Neural progenitor cell (in vitro differentiated cells): ENCODE measurements at places on chromosomes 3 and 15. TPM values are rescaled to one million over a fixed set of nuclear protein-coding genes. Genes with fewer than 3 reads are reported as not detected.

- peak; percentile 34 for DNase-seq
- peaks cover 15% of the 10 kb centered on the region for H3K4me1 ChIP-seq
- H3K27ac ChIP-seq: peak within 1 kb of the TSS; percentile 81
- H3K36me3 ChIP-seq: no peaks in the 10 kb centered on the region
Measured at GRCh38 chr15:99249270-99249841, at the start of gene TTC23. Gene TTC23, minus strand, starts transcription at chr15:99249581. Its CDS starts 20,869 bp downstream, at chr15:99228712.

DNA sequence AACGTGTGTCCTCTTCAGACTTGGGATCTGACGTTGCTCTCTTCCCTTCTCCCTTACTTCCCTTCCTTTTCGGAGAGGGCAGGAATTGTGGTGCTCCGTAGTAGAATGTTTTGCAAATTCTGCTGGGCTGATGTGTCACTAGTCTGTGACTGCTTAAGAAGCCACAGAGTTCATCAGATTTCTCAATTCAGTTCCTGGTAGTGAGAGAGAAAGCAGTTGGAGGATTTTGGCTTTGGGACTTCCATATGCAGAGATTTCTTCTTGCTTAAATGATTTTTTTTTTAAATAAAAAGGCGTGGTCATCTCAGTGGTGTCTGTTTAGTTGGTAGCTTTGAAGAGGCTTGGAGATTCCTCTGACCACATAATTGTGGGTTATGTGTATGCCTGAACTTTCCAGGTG lies 10.1 kb downstream of the CEMIP start:
- DNase-seq: no peak
- H3K4me3 ChIP-seq: no peak overlapping the region
- no peaks in the 10 kb centered on the region for H3K27me3 ChIP-seq
- no peak overlapping the region for H3K27ac ChIP-seq

DNA sequence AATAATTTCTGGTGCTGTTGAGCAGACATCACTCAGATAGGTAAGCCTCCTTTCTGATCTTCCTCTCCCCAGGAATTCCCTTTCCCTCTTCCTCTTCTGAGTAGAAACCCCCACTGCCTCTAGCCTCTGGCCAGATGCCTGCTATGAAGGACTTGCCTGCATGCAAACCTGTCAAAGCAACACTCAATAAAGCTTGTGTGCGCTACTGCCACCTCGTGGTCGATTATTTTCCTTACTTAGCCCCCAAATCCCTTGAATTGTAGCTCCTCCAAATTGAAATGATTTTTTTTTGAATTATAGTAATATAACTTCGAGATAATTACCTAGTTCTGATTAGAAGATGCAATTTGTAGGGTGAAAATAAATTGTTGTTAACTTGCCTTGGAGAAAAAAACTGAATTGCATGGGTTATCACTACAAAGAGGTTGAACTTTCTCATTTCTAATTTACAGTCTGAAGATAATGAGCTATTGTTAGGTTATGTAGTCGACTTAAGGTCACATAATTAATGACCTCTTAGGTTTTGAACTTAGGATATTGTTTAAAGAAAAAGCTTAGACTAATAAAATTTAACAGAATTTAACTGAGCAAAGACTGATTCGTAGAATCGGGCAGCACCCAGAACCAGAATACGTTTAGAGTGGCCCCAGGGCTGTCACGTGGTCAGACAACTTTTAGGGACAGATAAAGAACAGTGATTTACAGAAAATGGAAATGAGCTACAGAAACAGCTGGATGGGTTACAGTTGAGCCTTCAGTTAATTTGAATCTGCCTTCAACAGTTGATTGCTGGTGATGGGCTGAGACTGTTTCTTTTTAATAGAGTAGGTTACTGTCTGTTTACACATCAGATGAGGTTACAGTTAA lies 269.3 kb downstream of the ARPP21 start:
- H3K36me3 ChIP-seq: no peaks in the 10 kb centered on the region
- peaks cover 3% of the 10 kb centered on the region for H3K4me1 ChIP-seq
- peak; percentile 87 for DNase-seq
- no peak overlapping the region for H3K4me3 ChIP-seq
- H3K27me3 ChIP-seq: no peaks in the 10 kb centered on the region

DNA sequence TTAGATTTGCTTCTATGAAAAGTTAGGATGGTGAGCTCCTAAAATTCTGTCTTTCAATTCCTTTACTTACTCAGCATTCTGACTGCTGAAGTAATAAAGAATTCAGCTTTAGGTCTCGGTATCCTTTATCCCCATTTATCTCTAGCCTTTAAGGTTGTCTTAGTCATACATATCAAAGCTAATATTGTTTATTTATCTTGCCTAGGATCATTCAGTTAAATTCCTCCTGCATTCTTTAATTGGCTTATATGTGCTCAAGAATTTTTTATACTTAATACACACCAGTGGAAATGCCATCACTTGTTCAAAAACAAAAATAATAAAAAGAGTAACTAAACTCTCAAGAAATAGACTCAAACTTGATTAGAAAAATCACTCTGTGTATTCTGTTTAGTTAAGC lies 507.0 kb downstream of the ZPLD1 start:
- no peak for DNase-seq
- no peak overlapping the region for H3K4me3 ChIP-seq
- no peaks in the 10 kb centered on the region for H3K27me3 ChIP-seq

The SLC51B gene
- total RNA-seq: not detected in 2 replicates

GRCh38 chr3:131260525-131260924 lies 121.0 kb upstream of the NUDT16 start:
- H3K4me3 ChIP-seq: no peak overlapping the region
- H3K27ac ChIP-seq: no peak overlapping the region
- H3K4me1 ChIP-seq: no peaks in the 10 kb centered on the region
- no peaks in the 10 kb centered on the region for H3K27me3 ChIP-seq
- no peaks in the 10 kb centered on the region for H3K36me3 ChIP-seq
- no peak for DNase-seq

The LSMEM2 gene
- total RNA-seq: 0.37 TPM in 1 of 2 replicates, not detected in the other

DNA sequence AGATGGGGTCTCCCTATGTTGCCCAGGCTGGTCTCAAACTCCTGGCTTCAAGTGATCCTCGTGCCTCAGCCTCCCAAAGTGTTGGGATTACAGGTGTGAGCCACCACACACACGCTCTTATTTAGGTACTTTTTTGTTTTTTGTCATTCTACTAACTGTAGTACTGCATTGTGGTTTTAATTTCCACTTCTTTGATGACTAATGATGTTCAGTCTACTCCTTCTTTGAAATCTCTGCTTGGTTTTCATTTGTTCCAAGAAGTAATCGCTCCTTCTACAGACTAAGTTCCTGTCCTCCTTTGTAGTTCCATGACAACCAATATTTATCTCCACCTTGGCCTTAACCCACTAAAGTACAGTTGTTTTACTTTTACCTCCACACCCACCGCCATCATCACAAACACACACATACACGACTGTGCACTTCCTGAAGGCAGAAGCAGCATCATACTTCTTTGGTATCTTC lies 529 bp upstream of the DLEC1 start:
- no peaks in the 10 kb centered on the region for H3K36me3 ChIP-seq
- H3K27me3 ChIP-seq: peaks cover 58% of the 10 kb centered on the region
- H3K4me3 ChIP-seq: peak overlapping the region; percentile 57
- no peak for DNase-seq
- H3K27ac ChIP-seq: no peak overlapping the region

DNA sequence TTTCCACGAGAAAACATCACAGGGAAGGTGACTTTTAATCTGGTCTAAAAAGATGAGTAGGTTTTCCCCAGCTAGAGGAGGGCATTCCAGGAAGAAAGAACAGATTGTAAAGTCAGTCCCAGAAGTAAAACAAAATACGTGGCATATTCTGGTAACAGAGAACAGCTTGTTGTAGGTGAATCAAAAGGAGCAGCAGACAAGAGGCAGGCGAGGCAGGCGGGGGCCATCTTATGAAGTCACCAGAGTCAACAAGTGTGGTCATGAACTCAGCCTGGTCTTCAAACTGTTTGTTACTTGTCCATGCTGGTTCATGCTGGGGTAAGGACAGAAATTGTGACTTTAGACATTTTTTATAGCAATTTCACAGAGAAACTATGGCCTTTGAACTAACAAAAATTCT lies 4.0 kb upstream of the POPDC2 start:
- no peak overlapping the region for H3K4me3 ChIP-seq
- H3K36me3 ChIP-seq: peaks cover under 1% of the 10 kb centered on the region
- no peaks in the 10 kb centered on the region for H3K4me1 ChIP-seq
- H3K27me3 ChIP-seq: no peaks in the 10 kb centered on the region
- H3K27ac ChIP-seq: no peak overlapping the region

DNA sequence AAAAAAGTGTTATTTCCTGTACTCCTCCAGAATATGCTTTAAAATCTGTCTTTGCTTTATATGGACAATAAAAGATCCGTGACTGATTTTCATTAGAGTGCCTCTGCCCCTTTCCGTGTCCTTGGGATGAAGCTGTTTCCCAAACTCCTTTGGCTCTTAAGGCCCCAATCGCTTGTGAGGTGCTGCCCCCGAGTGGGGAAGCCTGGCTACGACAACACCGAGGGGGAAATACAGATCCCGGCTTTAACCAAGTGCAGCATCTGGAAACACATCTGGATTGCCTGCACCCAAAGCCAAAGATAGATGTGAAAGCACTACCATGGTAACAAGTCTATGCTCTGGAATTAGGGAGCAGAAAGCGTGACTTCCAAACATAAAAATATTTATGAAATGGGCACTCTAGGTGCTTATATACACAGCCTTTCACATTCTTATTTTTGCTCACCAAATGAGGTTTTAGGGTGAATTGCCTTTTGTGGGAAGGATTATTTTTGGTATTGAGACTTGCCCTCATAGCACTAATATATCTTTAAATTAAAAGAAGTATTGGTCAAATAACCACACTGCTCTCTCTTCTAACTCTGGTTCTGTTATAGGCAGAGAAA lies 40.6 kb upstream of the ADCY5 start:
- H3K4me3 ChIP-seq: no peak overlapping the region
- no peaks in the 10 kb centered on the region for H3K27me3 ChIP-seq
- peaks cover 4% of the 10 kb centered on the region for H3K4me1 ChIP-seq

DNA sequence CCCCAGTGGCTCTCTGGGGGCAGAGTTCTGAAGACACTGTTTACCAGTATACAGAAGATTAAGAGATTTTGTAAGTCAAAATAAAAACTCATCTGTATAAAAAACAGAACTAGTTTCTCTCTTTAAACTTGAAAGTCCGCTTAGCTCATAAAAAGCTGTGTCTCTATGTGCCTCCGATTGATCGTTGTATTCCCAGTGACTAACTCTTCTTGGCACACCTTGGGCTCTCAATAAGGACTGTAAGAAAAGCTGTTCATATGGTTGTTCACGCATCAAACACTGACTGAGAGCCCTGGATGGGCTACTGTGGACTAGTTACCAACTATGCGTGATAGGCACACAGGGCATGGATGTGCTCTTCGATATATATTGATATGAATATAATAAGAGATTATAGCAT lies 107.9 kb downstream of the P3H2 start:
- H3K4me3 ChIP-seq: no peak overlapping the region
- H3K27ac ChIP-seq: no peak overlapping the region
- no peaks in the 10 kb centered on the region for H3K36me3 ChIP-seq

The PCYT1A gene
- total RNA-seq: 24.6 and 29.3 TPM in 2 replicates

GRCh38 chr3:19811689-19812088 lies 122.3 kb downstream of the EFHB start:
- no peak overlapping the region for H3K4me3 ChIP-seq
- no peak overlapping the region for H3K27ac ChIP-seq
- H3K27me3 ChIP-seq: no peaks in the 10 kb centered on the region
- no peak for DNase-seq

The RARRES1 gene
- total RNA-seq: 0.21 and 0.62 TPM in 2 replicates

- H3K36me3 ChIP-seq: peaks cover 12% of the 10 kb centered on the region
- H3K27me3 ChIP-seq: no peaks in the 10 kb centered on the region
- DNase-seq: peak; percentile 50
- no peak overlapping the region for H3K27ac ChIP-seq
Measured at GRCh38 chr3:47512416-47513124, 942 bp downstream of the ELP6 start.

The ZNF280D gene
- 3.1 and 9.9 TPM in 2 replicates for total RNA-seq

DNA sequence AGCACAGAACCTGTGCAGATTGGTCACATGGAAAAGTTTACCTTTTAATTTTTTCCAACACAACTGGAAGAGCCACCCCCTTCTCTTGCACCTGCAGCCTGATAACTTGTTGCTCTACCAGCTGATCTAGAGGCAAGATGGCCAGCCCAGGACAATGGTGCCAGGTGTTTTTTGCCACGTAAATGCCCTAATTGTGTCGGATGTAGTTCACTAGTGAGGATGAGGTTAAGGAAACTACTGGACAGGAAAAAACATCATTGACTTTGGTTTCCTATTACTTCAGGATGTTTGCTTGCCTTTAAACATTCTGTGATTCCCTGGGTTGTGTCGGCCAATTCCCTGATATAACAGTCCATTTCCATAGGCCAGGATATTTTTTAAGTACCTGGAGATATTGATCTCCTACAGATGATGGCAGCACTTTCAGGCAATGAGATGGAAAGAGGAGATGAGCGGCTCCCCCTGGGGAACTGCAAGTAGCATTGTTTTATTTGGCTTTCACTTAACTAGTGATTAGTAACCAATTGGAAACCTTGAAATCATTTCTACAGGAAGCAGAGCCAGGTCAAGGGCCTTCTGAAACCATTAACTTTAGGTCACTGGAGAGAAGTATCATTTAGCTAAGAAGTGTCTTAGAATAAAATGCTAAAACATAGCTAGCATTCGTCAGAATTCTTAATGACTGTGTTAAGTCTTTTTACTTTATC lies 72.5 kb downstream of the OSBPL10 start:
- peaks cover 9% of the 10 kb centered on the region for H3K4me1 ChIP-seq
- H3K27me3 ChIP-seq: no peaks in the 10 kb centered on the region
- H3K36me3 ChIP-seq: no peaks in the 10 kb centered on the region
- no peak for DNase-seq
- H3K27ac ChIP-seq: no peak overlapping the region

The TF gene
- 0.77 TPM in 2 replicates for total RNA-seq

The GXYLT2 gene
- 1.5 and 3.6 TPM in 2 replicates for total RNA-seq

DNA sequence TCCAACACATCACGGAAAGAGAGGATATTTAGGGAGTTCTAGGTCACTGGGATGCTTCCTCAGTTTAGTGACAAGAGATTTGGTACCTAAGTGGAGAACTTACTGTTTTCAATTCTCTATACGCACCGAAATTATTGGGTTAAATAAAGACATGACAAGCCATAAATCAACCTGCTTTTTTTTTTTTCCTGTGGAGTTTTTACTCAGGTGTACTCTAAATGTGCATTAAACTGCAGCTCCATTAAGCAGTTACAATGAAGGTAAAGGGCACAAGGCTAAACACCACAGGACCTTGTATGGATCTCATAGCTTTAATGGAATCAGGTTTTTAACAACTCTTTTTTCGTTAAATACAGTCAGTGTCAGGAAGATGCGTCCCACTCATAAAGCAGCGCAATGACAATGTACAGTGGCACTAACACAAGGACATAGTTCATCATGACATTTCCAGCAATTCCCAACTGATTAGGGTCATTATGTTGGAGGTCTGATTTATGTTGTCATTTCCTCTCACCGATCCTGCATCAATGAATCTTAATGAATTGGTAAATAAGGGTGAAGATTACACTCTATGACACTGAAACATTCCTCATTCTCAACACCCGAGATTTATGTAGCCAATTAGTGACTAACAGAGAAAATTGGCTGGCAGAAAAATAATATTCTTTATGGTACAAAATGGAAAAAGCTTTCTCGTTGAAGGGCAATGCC lies 355.2 kb downstream of the FOXP1 start:
- no peak overlapping the region for H3K27ac ChIP-seq
- no peaks in the 10 kb centered on the region for H3K36me3 ChIP-seq
- DNase-seq: no peak
- no peak overlapping the region for H3K4me3 ChIP-seq

The CEP19 gene
- 7.0 and 7.7 TPM in 2 replicates for total RNA-seq

GRCh38 chr3:179108086-179108485 lies 36.5 kb upstream of the ZMAT3 start:
- DNase-seq: no peak
- no peak overlapping the region for H3K27ac ChIP-seq
- H3K27me3 ChIP-seq: no peaks in the 10 kb centered on the region

- H3K36me3 ChIP-seq: no peaks in the 10 kb centered on the region
- H3K4me1 ChIP-seq: peaks cover 19% of the 10 kb centered on the region
- no peak for DNase-seq
- no peaks in the 10 kb centered on the region for H3K27me3 ChIP-seq
- H3K4me3 ChIP-seq: no peak overlapping the region
- no peak overlapping the region for H3K27ac ChIP-seq
Measured at GRCh38 chr15:39868396-39868795, 51.7 kb downstream of the GPR176 start.
